Vagina (tissue), 2 donors: ENCODE measurements at places on chromosomes 3 and 15. TPM values are rescaled to one million over a fixed set of nuclear protein-coding genes. Genes with fewer than 3 reads are reported as not detected.
A peak's percentile ranks its signal among the peaks of the same experiment; 100 is the strongest.

FBLN2 gene
- total RNA-seq = 94.3 TPM

CYP1A2 gene
- total RNA-seq = not detected

LSMEM2 gene
- not detected for total RNA-seq

VEPH1 gene
- 2.7 TPM for total RNA-seq

TERC gene
- 204 TPM for total RNA-seq

SEMA6D gene
- total RNA-seq = 34.9 TPM

DZIP1L gene
- 27.5 TPM for total RNA-seq

CCR9 gene
- not detected for total RNA-seq

LTK gene
- total RNA-seq = 1.5 TPM

CSTA gene
- 95.5 TPM for total RNA-seq

XIRP1 gene
- not detected for total RNA-seq

DNA sequence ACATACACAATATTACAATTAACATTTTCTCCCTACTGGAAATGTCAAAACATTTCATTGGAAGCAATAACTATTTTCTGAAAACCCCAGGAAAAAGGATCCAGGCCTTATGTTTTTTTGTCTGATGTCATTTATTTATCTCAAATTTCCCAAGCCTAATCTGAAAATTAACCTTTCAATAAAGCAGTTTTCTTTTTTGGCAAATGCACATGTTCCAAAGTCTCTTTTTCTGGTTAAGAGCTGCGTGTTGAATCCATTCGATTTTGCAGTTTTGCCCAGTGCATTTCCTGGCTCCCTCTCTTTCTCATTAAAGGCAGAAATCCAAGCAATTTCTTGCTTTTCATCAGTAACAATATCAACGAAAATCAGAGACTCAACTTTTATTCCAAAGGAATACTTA, 222.3 kb downstream of the NR1D2 start:
- no peaks in the 10 kb centered on the region for H3K27me3 ChIP-seq
- H3K27ac ChIP-seq = no peak overlapping the region
- H3K36me3 ChIP-seq = no peaks in the 10 kb centered on the region
- H3K4me3 ChIP-seq = no peak overlapping the region
- no peak for DNase-seq

- H3K4me3 ChIP-seq = peak overlapping the region; percentile 47
- peaks cover 11% of the 10 kb centered on the region for H3K4me1 ChIP-seq
- no peaks in the 10 kb centered on the region for H3K36me3 ChIP-seq
Measured at GRCh38 chr3:107235193-107235927, 141.9 kb upstream of the CCDC54 start.

- H3K4me3 ChIP-seq = no peak overlapping the region
- no peak for DNase-seq
Measured at GRCh38 chr15:40151991-40152390, 8.9 kb upstream of the BUB1B start.

DNA sequence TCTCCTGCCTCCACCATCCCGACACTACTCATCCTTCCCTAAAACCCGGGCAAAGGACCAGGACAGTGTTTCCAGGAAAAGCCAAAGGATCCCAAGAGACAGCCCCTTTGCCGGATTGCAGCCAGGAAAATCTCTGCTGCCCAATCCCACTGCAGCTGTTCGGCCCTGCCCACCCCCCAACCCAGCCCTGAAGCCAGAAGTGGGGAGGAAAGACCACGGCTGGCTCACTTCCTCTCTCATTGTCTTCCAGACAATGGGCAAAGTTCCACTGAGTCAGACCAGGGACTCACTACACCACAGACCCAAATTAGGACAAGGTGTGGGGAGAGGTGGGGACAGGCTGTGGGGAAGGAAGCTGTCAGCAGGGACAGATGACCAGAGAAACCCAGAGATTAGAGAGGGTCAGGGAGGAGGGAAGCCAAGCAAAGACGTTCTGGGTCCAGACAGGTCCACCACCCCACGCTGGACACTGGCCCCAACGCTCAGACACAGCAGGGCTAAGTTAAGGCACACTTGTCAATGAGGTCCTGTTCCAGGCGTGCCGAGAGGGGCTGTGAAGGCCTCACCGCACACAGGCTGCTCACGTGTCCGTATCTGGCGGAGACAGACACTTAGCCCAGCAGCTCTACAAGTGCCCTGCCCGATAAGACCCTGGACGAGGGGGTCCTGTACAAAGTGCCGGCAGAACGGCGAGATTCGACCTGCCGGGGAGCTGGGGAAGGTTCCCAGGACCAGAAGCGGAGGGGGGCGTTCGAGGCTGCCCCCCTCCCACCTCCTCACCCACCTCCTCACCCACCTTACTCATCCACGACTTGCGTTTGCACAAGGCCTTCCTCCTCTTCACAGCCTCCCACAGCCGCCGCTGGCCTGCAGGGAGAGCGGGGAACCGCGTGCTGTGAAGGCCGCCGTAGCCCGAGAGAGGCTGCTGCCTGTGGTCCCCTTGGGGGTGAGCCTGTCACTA, 21.9 kb downstream of the TNK2 start:
- H3K36me3 ChIP-seq = no peaks in the 10 kb centered on the region
- H3K4me1 ChIP-seq = peaks cover 8% of the 10 kb centered on the region
- no peak overlapping the region for H3K4me3 ChIP-seq
- no peaks in the 10 kb centered on the region for H3K27me3 ChIP-seq

DNA sequence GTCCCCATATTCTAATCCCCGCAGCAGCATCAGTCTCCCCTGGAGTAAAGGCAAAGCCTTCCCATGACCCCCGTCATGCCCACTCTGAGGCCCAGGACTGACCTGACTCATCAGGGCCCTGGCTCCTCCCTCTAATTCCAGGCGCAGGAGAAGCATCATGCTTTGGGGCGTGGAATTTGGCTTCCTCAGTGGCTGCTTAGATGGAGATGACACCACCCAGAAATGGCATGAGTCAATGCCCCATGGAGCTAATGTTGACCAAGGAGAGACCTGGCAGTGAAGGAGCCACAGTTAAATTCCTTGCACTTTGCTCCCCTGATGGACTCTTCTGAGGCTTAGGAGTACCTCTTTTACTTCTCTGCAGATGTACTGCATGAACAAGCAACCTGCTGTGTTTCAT, 204.2 kb upstream of the PROK2 start:
- H3K4me3 ChIP-seq = no peak overlapping the region
- DNase-seq = no peak
- H3K27me3 ChIP-seq = no peaks in the 10 kb centered on the region
- H3K4me1 ChIP-seq = no peaks in the 10 kb centered on the region
- H3K27ac ChIP-seq = no peak overlapping the region
- no peaks in the 10 kb centered on the region for H3K36me3 ChIP-seq

DNA sequence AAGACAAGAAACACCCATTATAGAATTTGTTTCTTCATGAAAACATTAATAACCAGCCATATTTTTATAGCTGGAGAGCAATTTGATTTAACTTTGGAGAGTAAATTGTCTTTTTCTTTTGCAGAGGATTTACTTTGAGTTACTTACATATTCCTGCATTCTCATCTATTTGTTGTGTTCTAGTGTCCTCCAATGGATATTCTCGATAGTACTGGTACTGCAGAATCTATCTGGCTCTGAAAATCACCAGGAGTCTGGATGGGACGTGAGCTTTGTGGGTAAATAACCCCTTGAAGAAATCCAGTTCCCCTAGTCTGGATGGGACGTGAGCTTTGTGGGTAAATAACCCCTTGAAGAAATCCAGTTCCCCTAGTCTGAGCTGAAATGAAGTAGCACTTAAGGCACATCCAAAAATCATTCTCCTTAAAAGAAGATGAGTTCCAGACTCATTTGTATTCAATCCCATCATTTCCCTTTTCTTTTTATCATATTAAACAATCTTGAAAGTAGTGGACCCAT, 294.1 kb upstream of the UBE2E2 start:
- H3K4me3 ChIP-seq = no peak overlapping the region
- H3K27me3 ChIP-seq = no peaks in the 10 kb centered on the region
- no peak for DNase-seq
- no peaks in the 10 kb centered on the region for H3K36me3 ChIP-seq
- no peaks in the 10 kb centered on the region for H3K4me1 ChIP-seq
- H3K27ac ChIP-seq = no peak overlapping the region

DNA sequence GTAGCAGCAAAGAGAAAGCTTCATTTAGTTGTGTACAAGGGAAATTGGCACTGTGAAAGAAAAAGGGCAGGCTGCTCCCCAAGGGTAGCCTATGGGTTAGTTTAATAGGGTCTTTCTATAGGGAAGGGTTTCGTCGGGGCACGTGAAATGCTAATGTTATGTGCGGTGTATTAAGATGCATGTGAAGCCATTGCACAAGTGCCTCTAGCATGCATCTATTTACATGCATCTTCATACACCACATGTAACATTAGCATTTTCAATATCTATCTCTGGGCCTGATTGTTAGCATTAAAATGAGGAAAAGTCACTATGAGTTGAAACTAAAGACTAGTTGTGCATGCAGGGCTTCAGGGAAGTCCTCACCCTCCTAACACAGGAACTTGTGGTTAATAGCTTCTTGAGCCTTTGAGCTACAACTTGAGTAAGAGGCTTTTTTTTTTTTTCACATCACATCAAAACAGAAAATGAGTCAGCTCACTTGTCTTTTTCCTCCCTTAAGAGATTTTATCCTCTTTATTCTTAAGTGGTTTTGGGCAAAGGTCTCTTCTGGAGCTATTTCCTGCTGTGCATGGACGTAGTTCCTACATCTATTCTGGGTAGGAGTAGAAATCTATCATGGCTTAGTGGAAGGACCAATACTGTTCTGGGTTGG, 613.4 kb downstream of the ZPLD1 start:
- H3K4me3 ChIP-seq = no peak overlapping the region
- H3K27ac ChIP-seq = no peak overlapping the region
- no peak for DNase-seq

GRCh38 chr15:60661080-60661645, 182.2 kb upstream of the ICE2 start:
- H3K4me3 ChIP-seq = no peak overlapping the region
- H3K27ac ChIP-seq = peak overlapping the region; percentile 11

- no peak overlapping the region for H3K4me3 ChIP-seq
- H3K27ac ChIP-seq = no peak overlapping the region
Measured at GRCh38 chr15:57772223-57772957, 65.9 kb downstream of the POLR2M start.

DNA sequence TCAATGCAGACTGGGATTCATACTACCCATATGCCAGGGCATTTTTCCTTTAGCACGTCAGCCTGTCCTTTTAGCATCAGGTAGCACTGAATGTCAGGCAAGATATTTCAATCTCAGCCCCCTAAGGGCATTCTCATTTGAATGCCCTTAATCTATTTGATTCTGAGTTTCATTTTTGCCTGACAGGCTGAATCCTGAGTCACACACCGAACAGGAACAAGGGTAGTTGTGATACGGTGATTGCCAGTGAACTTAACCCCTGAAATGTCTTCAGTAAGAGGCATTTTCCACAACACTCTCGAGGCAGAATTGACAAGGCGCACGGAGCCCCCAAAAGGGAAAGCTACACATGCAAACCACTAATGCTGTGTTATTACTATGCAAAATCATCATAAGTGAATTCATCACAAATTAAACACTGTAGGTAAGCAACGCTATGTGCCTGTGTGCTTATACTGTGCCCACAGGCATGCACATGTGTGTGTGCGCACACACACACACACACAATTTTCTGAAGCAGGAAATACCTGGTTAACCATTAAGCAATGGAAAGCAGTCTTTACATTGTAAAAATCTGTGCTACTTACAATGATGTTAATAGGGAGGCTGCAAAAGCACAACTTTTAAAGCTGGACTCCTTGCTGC, 130.4 kb downstream of the ZNF385D start:
- H3K4me3 ChIP-seq = no peak overlapping the region
- H3K4me1 ChIP-seq = no peaks in the 10 kb centered on the region
- no peaks in the 10 kb centered on the region for H3K27me3 ChIP-seq
- H3K27ac ChIP-seq = no peak overlapping the region
- no peaks in the 10 kb centered on the region for H3K36me3 ChIP-seq

GRCh38 chr3:183158551-183159006, 4.0 kb downstream of the LAMP3 start:
- no peaks in the 10 kb centered on the region for H3K27me3 ChIP-seq
- no peak overlapping the region for H3K27ac ChIP-seq
- no peak overlapping the region for H3K4me3 ChIP-seq
- H3K4me1 ChIP-seq = peaks cover 10% of the 10 kb centered on the region

- H3K36me3 ChIP-seq = peaks cover 23% of the 10 kb centered on the region
- no peaks in the 10 kb centered on the region for H3K4me1 ChIP-seq
- no peak overlapping the region for H3K4me3 ChIP-seq
Measured at GRCh38 chr3:149152420-149152819, 23.0 kb downstream of the HPS3 start.

DNA sequence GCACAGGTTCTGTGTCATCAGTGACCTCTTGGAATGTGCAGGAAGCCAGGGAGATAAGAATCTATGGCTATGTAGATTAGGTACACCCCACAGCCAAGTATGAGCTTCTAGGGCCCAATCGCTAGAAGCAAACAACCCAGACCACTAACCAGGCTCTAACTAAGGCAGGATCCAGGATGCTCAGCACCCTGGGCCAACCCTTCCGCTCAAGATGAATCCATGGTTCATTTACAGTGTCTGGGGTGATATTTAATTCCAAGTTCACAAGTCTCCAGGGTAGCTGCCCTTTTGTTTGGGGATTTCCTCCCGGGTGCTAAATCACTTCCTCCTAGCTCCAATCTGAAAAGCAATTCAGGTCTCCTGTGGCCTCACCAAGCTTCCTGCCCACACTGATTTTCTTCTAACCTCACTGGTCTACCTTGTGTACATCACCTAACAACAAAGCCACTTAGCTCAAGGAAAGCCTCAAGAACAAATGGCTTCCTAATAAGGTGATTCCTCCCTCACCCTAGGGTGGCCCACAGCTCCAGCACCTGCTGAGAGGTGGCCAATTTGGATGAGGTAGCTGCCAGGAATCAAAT, 2.4 kb downstream of the EHD4 start:
- H3K4me1 ChIP-seq = peaks cover 28% of the 10 kb centered on the region
- no peak overlapping the region for H3K27ac ChIP-seq
- no peaks in the 10 kb centered on the region for H3K27me3 ChIP-seq
- peak; percentile 65 for DNase-seq

DNA sequence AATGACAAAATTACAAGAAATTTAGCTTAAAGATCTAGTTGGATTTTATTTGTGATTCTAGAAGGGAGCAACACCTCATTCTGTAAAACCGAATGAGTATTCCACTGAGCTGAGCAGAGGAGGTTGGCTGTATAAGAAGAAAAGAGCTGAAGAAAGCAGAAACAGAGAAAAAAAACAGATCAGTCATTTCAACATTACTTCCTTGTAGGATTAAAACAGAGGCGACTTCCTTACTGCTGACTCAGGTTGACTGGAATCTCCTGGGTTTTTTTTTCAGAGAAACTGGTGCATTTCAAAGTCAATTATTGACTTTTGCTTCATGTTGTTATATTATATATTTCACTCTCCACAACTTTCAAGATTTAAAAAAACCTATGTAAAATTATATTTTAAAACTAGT, 368.1 kb upstream of the UBE2E2 start:
- H3K27me3 ChIP-seq = no peaks in the 10 kb centered on the region
- no peaks in the 10 kb centered on the region for H3K36me3 ChIP-seq
- no peak overlapping the region for H3K27ac ChIP-seq
- no peak overlapping the region for H3K4me3 ChIP-seq

- peaks cover under 1% of the 10 kb centered on the region for H3K36me3 ChIP-seq
- no peak overlapping the region for H3K27ac ChIP-seq
- no peaks in the 10 kb centered on the region for H3K27me3 ChIP-seq
- no peaks in the 10 kb centered on the region for H3K4me1 ChIP-seq
- DNase-seq = no peak
- no peak overlapping the region for H3K4me3 ChIP-seq
Measured at GRCh38 chr3:141754032-141754431, 9.2 kb upstream of the GRK7 start.
